A549 treated with CpdA at 1 μM for 4 hours (cell line): ENCODE measurements at places on chromosomes 3 and 15. TPM values are rescaled to one million over a fixed set of nuclear protein-coding genes. Genes with fewer than 3 reads are reported as not detected.

The LEO1 gene
- 49.6 to 77.0 TPM (median 51.6 TPM) in 5 replicates for total RNA-seq

The ATP13A5 gene
- not detected in 5 replicates for total RNA-seq

The PLAAT1 gene
- 0.14 to 0.28 TPM in 2 of 5 replicates, not detected in the others for total RNA-seq

The ROPN1 gene
- total RNA-seq = not detected in 5 replicates

The ADAMTS7 gene
- 2.6 to 4.2 TPM (median 3.2 TPM) in 5 replicates for total RNA-seq
